ENCODE measurements at places on chromosomes 2 and 18. TPM values are rescaled to one million over a fixed set of nuclear protein-coding genes. Genes with fewer than 3 reads are reported as not detected.

Gene B4GALT6
- total RNA-seq, result 4.8 TPM

DNA sequence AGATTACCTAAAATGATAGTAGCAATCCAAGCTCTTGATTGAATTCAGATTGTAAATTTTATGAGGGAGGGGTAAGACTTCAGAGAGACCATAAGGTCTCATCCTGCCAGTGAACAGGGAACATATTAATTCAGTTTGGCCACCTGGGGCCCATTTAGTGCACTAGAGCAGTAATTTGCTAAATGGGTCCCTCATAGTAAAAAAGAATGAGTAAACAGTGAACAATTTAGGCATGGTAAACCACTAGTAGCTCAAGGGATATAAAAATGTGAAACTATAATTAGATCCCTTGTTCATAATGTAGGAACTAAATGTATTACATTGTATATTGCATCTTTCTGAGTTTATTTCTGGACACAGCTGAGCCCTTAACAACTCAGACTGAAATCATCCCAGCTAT is 4.9 kb upstream of the PHLPP1 start:
- no peak for DNase-seq

Gene GAL3ST2
- total RNA-seq, result not detected

Gene SERPINB13
- total RNA-seq, result not detected

Gene CCBE1
- total RNA-seq, result 59.0 TPM

GRCh38 chr18:32056613-32057358 is 34.9 kb upstream of the RNF138 start:
- DNase-seq, result peak; percentile 12

DNA sequence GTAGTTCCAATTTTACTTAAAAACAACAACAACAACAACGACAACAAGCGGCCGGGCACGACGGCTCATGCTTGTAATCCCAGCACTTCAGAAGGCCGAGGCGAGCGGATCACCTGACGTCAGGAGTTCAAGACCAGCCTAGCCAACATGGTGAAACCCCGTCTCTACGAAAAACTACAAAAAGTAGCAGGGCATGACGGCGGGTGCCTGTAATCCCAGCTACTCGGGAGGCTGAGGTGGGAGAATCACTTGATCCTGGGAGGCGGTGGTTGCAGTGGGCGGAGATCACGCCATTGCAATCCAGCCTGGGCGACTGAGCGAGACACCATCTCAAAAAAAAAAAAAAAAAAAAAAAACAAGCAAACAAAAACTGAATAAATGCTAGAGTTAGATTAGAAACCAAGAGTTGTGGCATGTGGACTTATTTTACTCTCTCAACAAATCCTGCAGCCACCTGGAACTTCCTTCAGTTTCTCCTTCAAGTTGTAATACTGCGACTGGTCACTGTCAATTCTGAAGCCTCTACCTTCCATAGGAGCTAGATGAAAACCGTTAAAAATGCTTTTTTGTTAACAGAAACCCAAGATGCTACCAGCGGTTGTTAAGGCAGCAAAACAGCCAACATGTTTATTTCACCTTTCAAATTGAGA is 1.3 kb downstream of the ATP5F1A start:
- DNase-seq, result no peak
